ENCODE measurements at places on chromosomes 16 and 17.

DNA sequence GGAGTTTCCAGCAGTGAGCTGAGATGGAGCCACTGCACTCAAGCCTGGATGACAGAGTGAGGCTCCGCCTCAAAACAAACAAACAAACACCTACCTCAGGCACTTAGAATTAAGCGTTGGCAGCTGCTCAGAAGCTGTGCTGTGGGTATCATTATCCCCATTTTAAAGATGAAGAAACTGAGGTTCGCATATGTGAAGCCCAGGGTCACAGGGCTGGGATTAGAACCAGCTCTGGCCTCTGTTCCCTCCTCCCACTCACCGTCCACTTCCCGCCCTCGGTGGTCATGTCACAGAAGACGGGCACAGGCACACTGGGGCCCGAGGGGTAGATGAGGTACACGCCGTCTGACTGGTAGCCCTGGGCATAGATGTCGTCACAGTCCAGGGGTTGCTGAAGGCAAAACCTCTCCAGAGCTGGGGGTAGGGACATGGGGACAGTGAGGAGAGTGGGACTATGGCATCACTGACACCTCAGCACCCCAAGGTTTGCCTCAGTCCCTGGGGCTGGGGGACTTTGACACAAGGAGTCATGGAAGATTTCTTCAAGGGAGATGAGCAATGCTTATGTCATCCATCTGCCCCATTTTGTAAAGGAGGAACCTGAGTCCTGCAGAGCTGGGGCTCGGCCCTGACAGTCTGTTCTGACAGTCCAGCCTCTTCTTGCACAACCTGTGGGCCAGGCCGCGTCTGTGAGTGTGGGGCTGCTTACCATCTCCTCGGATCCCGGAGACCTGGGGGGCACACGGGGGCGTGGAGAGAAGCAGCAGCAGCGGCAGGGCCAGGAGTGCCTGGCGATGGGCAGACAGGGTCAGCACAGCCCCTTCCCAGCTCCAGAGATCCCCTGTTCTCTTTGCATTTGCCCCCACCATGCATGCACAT, 700 bp downstream of the MFAP4 start:
- DNase-seq = no peak

GRCh38 chr17:42034059-42034458, 14.2 kb downstream of the NKIRAS2 start:
- no peak for DNase-seq

GRCh38 chr17:31559584-31560501, 168.4 kb downstream of the RAB11FIP4 start:
- no peak for DNase-seq

GRCh38 chr17:17416007-17416399, 60.8 kb upstream of the MED9 start:
- DNase-seq = peak; percentile 28

DNA sequence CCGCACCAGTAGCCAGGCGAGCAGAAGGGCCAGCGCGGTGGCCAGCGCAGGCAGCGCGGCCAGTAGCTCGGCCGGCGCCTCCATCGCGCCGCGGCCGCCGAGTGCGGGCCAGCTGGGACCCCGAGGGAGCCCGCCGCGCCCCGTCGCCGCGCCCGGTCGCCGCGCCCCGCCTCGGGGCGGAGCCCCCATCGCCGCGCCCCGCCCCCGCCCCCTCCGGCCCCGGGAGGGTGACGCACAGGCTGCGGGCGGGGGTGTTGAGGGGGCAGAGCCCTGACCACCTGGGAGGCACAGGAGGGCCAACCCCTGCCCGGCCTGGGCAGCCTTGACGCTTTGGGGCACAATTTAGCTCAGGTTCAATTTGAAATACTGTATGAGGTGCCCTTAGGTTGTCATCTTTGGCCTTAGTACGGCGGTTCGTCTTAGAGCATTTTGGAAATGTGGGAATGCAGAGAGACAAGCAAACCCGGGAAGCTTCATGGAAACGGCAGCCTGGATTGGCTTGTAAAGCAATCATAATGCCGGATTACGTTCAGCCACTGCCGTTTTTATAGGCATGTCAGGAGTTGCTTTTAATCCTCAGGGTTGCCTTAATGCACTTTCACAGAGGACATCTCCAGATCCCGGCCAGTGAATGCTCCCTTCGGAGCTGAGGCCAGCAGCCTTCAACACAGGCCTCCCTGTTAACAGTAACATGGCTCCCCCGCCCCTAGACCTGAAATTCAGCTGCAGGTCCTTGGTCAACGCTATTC, at the start of gene MXRA7:
Gene MXRA7 (minus strand): TSS at position 103 of the 749 bp plus-strand sequence. CDS start 19 bp downstream, at position 84.
- peak; percentile 52 for DNase-seq

DNA sequence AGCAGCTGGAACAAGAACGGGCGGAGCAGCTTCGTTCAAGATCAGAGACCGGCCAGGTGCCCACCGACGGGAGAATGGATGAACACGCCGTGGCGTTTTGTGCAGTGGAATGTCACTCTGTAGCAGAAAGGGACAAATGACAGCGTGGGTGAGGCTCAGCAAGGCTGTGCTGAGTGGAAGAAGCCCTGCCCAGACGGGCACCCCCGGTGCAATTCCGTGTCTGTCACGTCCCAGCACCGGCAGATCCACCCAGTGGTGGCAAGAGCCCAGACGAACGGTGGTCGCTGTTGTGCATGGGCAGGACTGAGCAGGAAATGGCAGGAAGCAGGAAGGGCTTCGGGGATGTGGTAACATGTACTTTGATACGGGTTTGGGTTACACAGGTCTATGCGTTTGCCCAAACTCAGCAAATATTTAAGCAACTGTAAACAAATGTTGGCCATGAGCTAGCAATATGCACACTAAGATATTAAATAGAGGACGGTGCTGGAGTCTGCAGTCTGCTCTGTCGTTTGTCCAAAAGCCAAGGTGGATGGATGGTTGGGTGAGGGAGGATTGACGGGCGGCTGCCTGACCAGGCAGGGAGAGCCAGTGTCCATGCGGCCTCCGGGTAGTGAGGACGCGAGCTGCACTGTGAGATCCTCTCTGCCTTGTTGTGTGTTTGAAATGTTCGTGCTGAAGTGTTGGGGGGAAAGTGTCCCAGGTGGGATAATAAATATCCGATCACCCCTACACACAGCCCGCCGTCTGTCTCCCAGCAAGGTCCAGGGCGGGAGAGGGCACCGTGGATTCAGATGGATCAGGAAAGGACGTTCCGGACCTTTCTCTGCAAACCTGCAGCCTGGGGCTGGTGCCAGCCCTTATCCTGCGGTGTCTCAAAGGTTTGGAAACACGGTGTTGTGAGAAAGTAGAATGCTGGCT, 48.4 kb downstream of the COX4I1 start:
- no peak for DNase-seq

- no peak for DNase-seq
These were observed 29.7 kb upstream of the RMI2 start for GRCh38 chr16:11315510-11315909.

DNA sequence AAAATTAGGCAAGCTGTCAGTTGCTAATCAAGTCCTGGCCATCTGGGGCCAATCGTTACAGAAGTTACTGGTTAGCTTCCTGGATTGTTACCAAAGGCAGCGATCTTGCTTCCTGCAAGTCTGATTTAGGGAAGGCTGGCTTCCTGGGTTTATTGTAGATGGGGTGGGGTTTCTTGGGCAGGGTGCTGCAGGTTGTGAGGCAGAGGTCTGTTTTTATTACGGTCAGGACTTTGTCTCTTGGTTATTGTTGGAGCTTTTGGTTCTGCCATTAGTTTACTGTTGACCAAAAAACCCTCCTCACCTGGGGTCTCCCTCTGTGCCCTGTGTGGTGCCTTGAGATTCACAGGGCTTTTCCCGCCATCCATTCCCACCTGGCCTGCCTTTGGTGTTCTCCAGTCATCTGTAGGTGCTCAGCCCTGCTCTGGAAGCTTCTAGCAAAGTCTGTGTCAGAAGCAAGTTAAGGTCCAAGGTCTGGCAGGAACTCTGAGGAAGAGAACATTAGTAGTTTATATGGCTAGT, 36.9 kb downstream of the SLC47A1 start:
- no peak for DNase-seq

DNA sequence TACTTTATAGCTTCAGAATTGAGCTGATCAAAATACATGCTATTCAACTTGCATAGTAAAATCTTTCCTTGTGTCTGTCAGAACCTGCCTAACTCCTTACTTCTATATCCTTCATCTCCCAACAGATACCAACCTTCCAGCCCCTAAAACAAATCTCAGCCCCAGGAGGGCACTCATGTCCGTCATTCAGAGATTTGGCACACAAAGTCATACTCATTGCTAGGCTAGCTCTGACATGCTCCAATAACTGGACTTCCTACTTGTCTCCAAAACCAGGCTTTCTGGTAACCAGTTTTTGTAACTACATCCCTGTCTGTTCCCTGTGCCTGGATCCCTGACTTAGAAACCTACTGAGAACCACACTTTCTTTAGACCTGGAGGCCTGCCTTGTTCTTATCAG, 37.5 kb upstream of the DHX40 start:
- DNase-seq = no peak

DNA sequence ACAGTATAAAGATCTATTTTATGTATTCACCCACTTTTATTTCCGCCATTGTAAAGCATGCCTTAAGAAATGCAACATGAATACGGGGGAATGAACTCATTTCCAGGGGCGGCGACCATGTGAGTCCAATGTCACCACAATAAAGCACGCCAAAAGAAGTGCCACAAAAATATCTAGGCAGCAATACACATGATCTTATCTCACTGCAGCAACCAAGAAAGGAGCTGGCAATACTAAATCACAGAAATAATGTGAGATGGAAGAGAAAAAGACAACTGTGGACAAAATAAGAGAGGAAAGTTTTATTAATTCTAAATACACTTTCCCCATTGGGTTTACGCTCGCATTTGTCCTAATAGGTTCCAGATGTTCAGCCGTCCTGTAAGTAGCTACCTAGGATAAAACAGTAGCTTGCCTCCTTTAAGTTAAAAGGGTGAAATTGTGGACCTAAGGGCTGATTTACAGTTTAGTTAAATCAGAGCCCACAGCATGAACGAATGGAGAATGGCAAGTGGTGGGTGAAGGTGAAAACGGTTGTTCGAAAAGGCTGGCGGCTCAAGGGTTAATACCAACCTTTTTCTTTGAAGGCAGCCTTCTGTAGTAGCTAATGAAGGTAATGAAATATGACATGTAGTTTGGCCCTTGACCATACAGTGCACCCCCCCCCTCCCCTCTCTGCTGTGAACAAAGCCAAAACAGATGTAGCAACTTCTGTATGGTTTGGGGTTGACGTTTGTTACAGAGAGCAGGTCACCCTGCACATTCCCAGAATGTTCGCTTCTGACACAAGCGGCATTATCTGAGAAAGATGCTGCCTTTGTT, 504.2 kb upstream of the PSMD7 start:
- no peak for DNase-seq

- no peak for DNase-seq
These were observed 34.3 kb downstream of the VPS35L start for GRCh38 chr16:19589771-19590302.
